Stimulated activated CD4-positive, alpha-beta T cell treated with anti-CD3 and anti-CD28 coated beads, Interleukin-4, amount 100 ng/mL, for 1 hour (primary cell): ENCODE measurements at places on chromosomes 6 and 20.

DNA sequence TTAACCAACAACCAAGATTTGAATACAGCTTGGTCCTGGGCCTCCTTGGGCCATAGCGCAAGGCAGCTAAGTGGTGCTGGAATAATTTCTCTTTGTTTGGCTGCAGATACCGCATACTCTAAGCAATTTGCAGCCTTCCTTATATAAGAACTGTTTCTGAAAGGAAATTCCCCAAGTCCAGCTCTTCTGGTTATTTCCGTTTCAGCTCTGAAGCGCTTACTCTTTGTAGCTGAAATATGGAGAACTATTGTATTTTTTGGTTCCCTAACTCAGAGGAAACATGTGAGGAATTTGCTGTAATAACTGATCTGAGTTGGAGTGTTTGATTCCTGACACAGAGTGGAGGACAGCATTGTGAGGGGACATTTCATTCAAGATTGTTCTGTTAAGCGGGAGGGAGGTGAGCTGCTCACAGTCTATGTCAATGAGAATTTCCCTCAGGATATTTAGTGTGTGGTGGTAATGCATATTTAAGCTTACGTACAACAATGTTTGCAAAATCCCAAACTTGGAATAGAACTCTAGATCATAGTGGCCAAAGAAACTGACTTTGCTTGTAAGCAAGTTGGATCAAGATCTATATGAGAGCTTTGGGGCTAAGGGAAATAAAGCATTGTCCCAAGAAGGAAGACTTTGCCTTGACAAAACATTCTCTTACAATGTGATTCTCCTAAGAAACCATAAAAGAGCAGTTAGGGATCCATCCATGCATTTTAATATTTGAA is 576.6 kb upstream of the FLRT3 start:
- DNase-seq = no peak

DNA sequence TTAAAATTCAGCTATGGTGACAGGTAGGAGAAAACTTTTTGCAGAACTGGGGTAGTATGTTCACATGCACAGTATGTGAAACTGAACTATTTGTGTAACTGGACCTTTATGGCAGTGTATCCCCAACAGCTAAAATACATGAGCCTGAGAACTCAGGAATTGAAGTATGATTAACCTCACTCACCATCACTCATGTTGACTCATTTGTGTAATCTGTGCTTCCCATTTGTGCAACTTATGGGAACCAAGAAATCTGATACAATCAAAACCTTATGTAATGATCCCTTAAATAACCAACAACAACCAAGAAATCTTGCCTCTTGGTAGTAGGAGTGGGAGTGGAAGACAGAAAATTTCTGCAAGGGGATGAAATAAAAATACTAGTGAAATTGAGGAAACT is 674.9 kb downstream of the HDGFL1 start:
- no peak for DNase-seq

- no peak for DNase-seq
Measured at GRCh38 chr20:43465625-43465943, 7.9 kb downstream of the SRSF6 start.

DNA sequence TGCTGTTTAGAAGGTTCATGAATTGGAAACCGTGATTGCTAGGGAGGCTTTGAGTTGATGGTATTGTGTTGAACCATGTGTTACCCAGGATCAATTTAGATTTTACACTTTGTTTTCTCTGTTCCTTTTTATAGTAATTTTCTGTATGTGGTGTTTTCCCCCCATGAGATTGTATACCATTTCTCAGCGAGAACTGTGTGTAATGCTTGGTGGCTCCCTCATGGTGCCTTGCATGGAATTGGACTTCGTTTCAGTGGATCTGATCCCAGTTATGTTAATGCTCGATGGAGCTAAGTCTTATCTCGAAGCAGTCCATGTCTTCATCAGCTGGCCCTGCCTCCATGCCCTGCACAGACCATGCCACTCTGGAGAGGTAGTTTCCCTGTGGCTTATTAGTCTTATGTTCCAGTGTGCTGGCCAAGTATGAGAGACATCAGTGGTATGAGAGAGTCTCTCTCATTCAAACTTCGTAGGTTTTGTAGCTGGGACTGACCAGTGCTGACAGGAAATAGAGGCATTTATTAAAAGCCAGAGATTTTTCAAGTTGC is 18.7 kb downstream of the PTPN1 start:
- no peak for DNase-seq

GRCh38 chr6:13538084-13538483 is 36.3 kb upstream of the SIRT5 start:
- DNase-seq = no peak
